ENCODE measurements at places on chromosomes 3 and 15.

DNA sequence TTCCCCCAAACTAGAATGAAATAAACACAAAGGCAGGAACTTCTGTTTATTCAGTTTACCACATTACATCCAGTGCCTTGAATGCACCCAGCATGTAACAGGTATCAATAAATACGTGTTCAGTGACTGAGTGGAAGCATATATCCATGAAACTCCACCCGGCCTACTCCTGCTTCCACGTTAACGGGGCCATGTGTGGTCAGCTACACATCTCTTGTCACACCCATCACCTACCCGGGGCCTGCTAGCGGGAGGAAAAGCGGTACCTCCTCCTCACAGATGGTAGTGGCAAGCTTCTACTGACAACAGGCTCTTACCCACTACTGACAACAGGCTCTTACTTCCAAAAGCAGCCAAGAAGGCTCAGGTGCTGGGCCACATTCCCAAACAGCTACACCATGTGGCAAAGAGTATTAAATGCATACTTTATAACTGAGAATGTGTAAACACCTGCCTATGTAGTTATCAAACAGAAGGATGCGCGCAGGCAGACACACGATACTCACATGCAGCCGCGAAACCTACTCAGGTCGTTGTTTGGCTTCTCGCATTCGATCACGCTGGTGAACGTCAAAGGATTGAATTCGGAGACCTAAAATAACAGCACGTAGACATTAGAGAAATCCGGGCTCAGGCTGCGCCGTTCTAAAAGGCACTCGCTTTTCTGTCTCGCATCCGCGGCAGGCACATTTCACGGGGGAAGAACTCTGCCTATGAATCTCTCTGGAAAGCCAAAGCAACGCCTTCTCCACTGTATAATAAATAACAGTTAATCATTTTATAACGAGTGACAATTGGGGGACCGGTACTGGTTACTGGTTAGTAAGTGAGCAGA is 127.4 kb downstream of the ATP10A start:
- no peak for ATAC-seq

- ATAC-seq = no peak
Observed at GRCh38 chr3:171378586-171378985, 81.6 kb downstream of the TNIK start.

- ATAC-seq = peak; percentile 20
Observed at GRCh38 chr3:180085122-180085710, 48.5 kb upstream of the PEX5L start.

DNA sequence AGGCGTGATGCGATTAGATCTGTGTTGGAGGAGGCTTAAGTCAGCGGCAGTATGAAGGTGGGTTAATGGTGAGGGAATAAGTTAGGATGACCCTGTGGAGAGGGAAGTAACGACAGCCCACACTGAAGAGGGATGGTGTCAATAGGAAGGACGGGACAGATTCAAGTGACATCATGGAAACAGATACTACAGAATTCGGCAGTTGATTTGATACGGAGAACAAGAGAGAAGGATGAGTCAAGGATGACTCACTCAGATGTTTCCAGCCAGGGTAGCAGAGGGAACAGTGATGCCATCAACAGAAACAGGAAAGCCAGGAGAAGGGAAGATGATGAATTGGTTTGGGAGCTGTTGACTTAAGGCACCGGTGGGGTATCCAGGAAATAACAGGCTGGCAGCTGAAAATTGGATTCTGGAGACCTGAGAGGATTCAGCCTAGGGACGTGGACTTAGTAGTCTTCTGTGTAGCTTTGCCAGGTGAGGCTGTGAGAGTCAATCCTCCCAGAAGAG is 38.0 kb downstream of the SHC4 start:
- ATAC-seq = no peak

GRCh38 chr15:57395292-57395691 is 19.0 kb downstream of the CGNL1 start:
- ATAC-seq = peak; percentile 86

GRCh38 chr3:58683001-58683458 is 16.5 kb upstream of the FAM3D start:
- peak; percentile 6 for ATAC-seq

DNA sequence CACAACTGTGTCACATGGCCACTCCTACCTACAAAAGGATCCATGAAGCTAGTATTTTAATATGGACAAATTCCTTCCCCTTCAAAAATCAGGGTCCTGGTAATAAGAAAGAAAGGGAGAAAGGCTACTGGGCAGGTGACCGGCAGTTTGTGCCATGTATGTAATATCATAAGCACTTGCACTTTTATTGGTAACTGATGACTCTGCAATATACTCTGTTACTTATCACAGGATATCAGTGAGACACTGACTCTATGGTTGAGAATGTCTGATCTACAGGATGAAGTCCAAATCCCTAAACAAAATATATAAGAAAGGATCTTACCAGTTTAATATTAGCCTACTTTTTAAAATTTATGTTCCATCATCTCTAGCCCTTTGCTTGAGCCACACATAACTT is 315.2 kb downstream of the AGBL1 start:
- no peak for ATAC-seq

DNA sequence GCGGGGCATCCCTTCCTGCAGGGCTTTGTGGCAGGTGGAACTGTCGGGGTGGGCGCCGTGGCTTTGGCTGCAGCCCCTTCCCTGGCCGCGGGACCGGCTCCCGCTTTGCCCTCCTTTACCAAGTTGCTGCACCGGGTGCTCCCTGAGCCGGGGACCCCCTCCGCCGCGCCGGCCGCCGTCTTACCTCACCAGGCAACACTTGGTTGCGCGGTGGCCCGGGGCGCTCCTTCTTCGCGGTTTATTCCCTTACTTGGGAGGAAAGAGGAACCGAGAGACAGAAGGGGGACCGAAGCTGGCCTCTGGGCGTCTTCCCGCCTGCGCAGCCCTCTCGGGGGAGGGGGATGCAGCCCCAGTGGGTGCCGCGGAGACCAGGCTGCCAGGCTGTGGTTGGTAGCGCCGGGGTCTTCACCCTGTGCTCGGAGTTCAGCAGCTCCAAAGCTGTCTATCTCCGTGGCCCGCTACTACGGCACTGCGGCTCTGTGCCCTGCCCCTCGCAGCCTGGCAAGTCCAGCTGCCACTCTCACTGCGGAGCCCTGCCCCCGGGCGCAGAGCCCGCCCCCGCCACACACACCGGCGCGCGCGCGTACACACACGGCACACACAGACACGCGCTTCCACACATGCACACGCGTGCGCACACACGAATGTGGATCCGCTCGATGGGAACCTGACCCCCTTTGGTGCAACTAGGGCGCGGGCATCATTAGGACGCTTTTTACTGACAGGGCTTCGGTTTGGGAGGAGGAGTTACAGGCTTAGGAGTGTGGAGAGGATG is at the start of gene DGKG:
Gene DGKG, minus strand, starts transcription at position 473 of the 775 bp plus-strand sequence. CDS start 41,775 bp downstream, outside the sequence.
- peak; percentile 91 for ATAC-seq

DNA sequence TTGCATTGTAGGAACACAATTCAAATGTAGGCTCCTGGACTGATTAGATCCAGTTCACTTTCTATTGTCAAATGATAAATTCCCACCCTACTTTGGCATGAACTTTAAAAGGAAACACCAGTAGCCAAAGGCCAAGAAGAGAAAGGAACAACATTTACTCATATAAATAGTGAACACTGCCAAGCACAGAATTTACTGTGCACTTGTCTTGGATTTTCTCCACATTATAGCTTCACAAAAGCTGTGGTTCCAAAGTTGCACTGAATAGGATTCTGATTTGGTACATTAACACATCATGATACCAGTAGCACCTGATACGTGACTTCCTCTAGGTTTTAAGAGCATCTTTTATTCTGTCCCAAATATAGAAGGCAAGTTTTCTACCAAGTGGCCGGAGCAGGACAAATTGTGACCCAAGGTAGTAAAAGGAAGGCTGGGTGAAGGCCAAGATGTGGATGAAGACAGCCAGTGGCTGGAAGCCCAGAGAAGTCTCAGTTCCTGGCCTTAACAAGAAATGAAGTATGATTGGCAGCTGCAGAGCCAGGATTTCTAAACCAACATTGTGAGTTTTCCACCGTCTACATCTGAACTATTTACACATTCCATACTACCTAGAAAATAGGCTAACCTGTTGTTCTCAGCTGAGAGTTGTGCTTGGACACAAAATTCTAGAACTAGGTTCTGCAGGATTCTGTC is 206.7 kb downstream of the THRB start:
- ATAC-seq = no peak

- no peak for ATAC-seq
Observed at GRCh38 chr3:141505166-141505565, 18.3 kb downstream of the RASA2 start.

GRCh38 chr3:130014526-130014925 is 40.0 kb downstream of the TRH start:
- ATAC-seq = no peak

- ATAC-seq = no peak
Observed at GRCh38 chr15:98774756-98775497, 126.6 kb downstream of the IGF1R start.

- no peak for ATAC-seq
Observed at GRCh38 chr3:10204921-10205320, 40.2 kb downstream of the IRAK2 start.

GRCh38 chr3:67418426-67419217 is 235.8 kb downstream of the SUCLG2 start:
- ATAC-seq = no peak

- ATAC-seq = no peak
Observed at GRCh38 chr15:25960273-25960672, 97.1 kb upstream of the ATP10A start.

GRCh38 chr3:13124631-13125030 is 51.4 kb upstream of the IQSEC1 start:
- ATAC-seq = no peak

- ATAC-seq = no peak
Observed at GRCh38 chr15:70487387-70487740, 276.0 kb downstream of the UACA start.

DNA sequence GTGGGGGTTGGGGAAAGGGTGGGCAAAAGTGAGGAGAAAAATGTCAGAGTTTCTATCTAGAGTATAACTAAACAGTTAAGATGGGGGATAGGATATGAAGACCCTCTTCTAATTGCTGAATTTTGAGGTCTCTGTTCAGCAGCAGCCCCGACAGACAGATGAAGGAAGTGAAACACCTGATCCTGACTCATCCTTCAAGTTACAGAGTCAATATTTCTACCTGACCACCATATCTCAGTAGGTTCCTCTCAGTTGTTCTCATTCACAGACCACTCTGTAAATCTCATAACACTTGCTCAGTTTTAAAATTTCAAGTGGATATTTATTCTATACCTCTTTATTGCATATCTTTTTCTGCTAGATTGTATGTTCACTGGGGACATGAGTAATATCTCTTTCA is 69.5 kb downstream of the CCDC54 start:
- peak; percentile 77 for ATAC-seq

- ATAC-seq = no peak
Observed at GRCh38 chr15:59550956-59551355, 60.6 kb upstream of the GCNT3 start.

- no peak for ATAC-seq
Observed at GRCh38 chr15:58555162-58556027, 123.6 kb downstream of the LIPC start.

DNA sequence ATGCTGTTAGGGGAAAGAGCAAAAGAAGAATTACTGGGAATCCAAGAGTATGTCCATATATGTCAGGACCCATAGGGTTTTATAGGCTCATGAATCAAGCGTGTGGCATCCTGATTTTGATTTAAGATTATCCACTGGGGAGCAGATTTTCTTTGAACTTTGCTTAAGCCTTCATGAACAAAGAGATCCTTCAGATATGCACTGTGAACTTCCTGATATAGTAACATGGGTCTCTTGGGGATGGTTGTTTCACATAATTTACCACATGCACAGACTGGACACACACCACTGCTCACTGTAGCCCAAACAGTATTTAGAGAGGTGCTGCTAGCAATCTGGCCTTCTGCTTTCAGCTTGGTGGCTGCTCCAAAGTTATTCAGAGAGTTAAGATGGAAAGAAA is 200.9 kb upstream of the ZPLD1 start:
- ATAC-seq = peak; percentile 99

DNA sequence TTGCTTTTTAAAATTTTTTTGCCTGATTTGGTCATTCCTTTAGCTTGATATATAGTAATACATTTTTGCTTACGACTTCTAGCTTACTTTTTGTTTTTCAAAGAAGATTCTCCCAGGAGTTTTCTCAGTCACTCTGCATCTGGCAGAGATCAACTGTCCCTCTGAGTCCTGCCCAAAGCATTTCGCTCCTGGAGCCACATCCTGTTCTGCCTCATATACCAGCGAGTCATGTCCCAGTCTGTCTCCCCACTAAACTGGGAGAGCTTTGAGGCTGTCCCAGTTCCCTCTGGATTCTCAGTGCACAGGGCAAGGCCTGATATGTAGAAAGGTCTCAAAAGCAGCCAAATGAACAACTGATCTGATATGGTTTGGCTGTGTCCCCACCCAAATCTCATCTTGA is 326.3 kb downstream of the ARRDC4 start:
- ATAC-seq = no peak

- ATAC-seq = no peak
Observed at GRCh38 chr3:172313671-172314070, 134.6 kb downstream of the GHSR start.

DNA sequence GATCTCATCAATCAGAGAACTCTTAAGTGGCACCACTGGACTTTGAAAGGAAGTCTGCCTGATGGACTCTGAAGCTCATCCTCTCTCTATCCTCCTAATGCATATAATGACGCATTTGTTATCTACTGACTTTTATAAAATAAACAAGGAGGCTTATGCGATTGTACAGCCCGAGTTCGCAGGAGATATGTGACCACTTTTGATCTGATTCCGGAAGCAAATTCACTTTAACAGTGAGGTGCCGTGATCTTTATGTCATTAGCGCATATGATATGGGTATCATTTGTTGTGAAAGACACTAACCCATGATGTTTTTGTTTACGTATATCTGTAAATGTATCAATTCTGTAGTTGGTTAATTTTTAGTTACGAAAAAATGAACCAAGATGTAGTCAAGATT is 427 bp upstream of the RNF111 start:
- ATAC-seq = no peak

- no peak for ATAC-seq
Observed at GRCh38 chr3:184751204-184752040, 39.6 kb upstream of the MAGEF1 start.

DNA sequence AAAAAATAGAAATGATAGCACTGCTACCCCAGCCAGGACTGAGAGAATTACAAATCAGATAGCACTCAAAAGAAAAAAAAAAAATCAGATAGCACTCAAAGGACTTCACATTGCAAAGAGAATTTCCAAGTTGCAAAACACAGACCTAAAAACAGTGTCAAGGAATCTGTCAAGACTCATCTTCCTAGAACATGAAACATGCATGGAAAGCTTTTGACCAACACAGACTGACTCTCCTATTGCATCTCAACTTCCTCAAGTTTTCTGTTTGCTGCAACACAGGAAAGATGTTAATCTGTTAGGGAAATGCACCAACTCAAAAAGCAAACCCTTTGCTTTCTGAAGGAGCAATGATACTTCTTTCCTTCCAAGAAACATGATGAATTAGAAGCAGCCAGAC is 42.3 kb downstream of the RAB27A start:
- no peak for ATAC-seq
